ENCODE measurements at places on chromosomes 7 and 10. TPM values are rescaled to one million over a fixed set of nuclear protein-coding genes. Genes with fewer than 3 reads are reported as not detected.

DNA sequence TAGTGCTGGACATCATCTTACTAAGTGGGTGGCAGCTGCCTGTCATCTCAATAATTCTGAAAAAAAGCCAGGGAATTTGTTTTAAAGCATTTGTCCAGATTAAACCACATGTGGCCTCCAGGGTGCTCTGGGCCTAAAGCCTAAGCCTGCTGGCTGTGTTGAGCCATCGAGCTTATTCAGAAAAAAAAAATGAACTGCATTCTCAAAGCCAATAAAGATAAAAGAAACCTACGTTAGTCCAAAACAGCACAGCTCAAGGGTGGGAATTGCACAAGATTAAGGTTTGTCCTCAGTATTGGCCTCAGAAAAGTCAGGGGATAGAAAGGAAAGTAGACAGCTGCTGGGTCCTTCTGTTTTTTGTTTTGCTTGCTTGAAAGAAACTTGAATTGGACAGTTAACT lies 22.6 kb upstream of the PRTFDC1 start:
- H3K27ac ChIP-seq: no peak overlapping the region
- H3K4me3 ChIP-seq: no peak overlapping the region
- no peaks in the 10 kb centered on the region for H3K36me3 ChIP-seq

DNA sequence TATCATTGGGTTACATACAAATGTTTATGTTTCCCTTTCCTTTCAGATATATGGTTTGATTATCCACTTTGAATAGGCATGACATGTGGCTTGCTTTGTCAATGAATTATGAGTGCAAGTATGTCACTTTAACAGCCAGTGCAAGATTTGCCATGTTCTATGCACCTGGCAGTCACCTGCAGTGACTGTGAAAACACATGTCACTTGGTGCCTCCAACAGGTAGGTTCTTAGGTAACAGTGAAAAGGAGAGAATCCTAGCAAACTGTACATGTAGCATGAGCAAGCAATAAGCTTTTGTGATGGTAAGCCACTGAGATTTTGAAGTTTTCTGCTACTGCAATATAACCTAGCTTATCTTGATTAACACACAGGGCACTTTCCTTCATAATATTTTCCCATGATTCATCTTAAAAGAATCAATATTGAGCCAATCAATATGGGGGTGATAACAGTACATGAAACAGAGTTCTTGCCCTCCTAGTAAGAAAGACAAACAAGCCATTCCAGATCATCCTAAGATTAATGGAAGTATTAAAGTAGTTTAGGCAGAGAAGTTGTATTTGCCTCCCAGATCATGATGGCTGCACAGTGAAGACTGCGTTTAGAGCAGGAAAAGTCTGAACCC lies 7.9 kb upstream of the RALA start:
- no peaks in the 10 kb centered on the region for H3K27me3 ChIP-seq
- H3K36me3 ChIP-seq: no peaks in the 10 kb centered on the region
- no peak for DNase-seq
- H3K4me1 ChIP-seq: no peaks in the 10 kb centered on the region
- peak overlapping the region; percentile 48 for H3K27ac ChIP-seq

GRCh38 chr7:27173956-27174873 lies at the start of gene HOXA10:
TSS of gene HOXA10 (minus strand) at chr7:27174320. CDS start at chr7:27174306, 14 bp downstream.
- no peak within 1 kb of the TSS for H3K27ac ChIP-seq
- no peak within 1 kb of the TSS for H3K4me3 ChIP-seq
- DNase-seq: no peak
- H3K36me3 ChIP-seq: no peaks in the 10 kb centered on the region
- no peaks in the 10 kb centered on the region for H3K4me1 ChIP-seq
- peaks cover 100% of the 10 kb centered on the region for H3K27me3 ChIP-seq

DNA sequence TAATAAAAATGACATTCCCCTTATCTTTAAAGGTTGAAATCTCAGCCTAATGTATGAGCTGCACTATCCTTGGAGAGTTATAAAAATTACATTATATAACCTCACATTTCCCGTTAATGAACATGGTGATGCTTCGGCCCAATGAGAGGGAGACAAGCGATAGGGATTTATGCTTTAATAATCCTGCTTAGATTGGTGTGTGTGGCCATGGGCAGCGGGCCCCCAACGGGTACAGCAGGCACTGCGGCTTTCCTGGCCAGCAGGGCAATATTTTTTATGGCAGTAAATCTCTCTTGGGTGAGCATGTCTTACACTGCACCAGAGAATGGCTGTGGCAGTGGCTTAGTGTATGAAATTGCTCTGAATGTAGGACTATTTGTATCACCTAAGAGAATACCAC lies 246.3 kb downstream of the GFRA1 start:
- no peak for DNase-seq
- no peaks in the 10 kb centered on the region for H3K4me1 ChIP-seq
- no peaks in the 10 kb centered on the region for H3K27me3 ChIP-seq
- no peaks in the 10 kb centered on the region for H3K36me3 ChIP-seq
- no peak overlapping the region for H3K27ac ChIP-seq
- H3K4me3 ChIP-seq: no peak overlapping the region

DNA sequence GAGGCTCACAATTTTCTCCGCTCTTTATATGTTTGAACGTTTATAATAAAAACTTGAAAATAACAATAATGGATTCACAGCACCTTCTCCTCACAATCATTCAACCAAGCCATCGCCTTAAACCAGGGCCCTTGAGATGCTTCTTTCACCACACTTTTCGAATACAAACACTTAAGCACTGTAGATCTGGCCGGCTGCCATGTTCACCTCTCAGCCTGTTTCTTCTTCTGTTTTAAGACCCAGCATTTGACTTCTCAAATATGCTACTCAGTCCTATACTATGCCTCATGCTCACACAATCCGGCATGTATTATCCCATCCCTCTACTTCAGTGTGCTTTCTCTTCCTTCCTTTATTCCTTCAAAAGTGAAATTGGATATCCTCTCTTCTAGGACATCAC lies 280.6 kb downstream of the TFEC start:
- H3K4me3 ChIP-seq: no peak overlapping the region
- DNase-seq: no peak
- H3K27ac ChIP-seq: no peak overlapping the region
- H3K27me3 ChIP-seq: no peaks in the 10 kb centered on the region

DNA sequence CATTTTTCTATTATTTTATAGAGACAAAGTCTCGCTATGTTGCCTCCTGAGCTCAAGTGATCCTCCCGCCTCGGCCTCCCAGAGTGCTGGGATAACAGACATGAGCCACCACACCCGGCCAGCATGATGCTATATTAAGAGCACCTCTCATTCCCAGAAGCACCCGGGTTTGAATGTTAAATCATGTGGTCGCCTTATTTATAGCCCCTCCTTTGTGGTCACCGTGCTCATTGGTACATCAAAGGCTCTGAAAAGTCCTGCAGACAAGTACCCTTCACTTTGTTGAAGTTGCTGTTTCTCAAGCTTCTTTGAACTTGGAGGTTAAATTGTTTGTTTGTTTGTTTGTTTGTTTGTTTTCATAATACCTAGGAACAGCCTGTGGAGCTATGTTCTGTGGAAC lies 40.0 kb downstream of the CLIP2 start:
- H3K27me3 ChIP-seq: no peaks in the 10 kb centered on the region
- H3K27ac ChIP-seq: no peak overlapping the region
- H3K36me3 ChIP-seq: no peaks in the 10 kb centered on the region
- no peaks in the 10 kb centered on the region for H3K4me1 ChIP-seq
- H3K4me3 ChIP-seq: no peak overlapping the region
- no peak for DNase-seq

GRCh38 chr7:116273918-116274301 lies 63.6 kb downstream of the TES start:
- H3K27me3 ChIP-seq: no peaks in the 10 kb centered on the region
- 0 out of 2 replicates have a peak overlapping the region, but pooled peaks have one; percentile 96 for H3K27ac ChIP-seq
- H3K36me3 ChIP-seq: no peaks in the 10 kb centered on the region

- H3K27ac ChIP-seq: peak within 1 kb of the TSS; percentile 82
- peaks cover 14% of the 10 kb centered on the region for H3K36me3 ChIP-seq
- H3K4me3 ChIP-seq: peak within 1 kb of the TSS; percentile 82
- DNase-seq: peak; percentile 99
- no peaks in the 10 kb centered on the region for H3K27me3 ChIP-seq
These were observed at the start of gene CCDC136 for GRCh38 chr7:128791121-128791971. TSS of gene CCDC136 (plus strand) at chr7:128791968. CDS start at chr7:128792412, 444 bp downstream.

GRCh38 chr10:119268871-119269506 lies 61.6 kb downstream of the GRK5 start:
- peaks cover 19% of the 10 kb centered on the region for H3K4me1 ChIP-seq
- H3K4me3 ChIP-seq: no peak overlapping the region
- H3K27ac ChIP-seq: no peak overlapping the region
- no peaks in the 10 kb centered on the region for H3K27me3 ChIP-seq

DNA sequence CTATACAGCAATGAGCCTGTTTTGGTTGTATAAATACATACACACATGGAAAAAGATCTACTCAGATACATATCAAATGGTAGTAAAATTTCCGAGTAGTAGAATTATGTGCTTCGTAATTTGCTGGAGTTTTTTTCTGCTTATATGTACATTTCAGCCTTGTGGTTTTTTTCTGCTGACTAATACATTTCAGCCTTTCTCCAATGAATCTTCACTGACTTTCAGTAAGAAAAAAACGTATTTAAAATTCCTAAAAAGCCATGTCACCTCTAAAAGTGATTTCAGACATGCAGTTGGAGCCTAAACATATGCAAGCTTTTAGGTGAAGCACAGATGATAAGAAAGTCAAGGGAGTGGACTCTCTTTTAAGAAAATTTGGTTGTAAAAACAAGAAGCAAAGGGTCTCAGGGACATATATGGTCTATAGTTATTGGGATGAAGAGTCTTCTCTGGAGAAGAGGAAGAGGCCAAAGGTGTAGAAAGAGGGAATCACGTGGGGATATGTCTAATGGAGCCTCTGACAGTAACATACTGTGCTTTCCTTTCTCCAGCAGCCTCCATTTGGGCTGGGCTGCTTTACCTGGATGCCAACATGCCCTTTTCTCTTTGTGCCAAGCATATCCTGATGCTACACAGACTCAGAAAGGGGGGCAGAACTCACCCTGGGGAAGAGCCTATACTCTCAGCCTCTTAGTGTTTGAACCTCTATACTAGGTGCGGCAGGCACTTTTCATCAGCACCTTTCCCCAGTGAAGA lies 2.4 kb downstream of the AMPH start:
- no peak overlapping the region for H3K4me3 ChIP-seq
- peaks cover 37% of the 10 kb centered on the region for H3K27me3 ChIP-seq
- H3K36me3 ChIP-seq: no peaks in the 10 kb centered on the region
- H3K4me1 ChIP-seq: no peaks in the 10 kb centered on the region
- DNase-seq: no peak

- no peak overlapping the region for H3K27ac ChIP-seq
- H3K4me3 ChIP-seq: no peak overlapping the region
- H3K27me3 ChIP-seq: no peaks in the 10 kb centered on the region
- no peak for DNase-seq
- H3K4me1 ChIP-seq: peaks cover 9% of the 10 kb centered on the region
- H3K36me3 ChIP-seq: no peaks in the 10 kb centered on the region
These were observed 83.1 kb downstream of the CTNNA3 start for GRCh38 chr10:67612577-67613537.

DNA sequence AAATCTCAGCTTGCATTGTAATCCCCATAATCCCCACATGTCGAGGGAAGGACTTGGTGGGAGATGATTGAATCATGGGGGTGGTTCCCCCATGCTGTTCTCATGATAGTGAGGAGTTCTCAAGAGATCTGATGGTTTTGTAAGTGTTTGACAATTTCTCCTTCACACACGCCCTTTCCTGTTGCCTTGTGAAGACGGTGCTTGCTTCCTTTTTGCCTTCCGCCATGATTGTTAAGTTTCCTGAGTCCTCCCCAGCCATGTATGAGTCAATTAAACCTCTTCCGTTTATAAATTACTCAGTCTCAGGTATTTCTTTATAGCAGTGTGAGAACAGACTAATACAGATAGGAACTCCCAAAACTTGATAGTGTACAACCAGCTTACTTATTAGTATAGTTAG lies 98.6 kb downstream of the CREM start:
- H3K27ac ChIP-seq: no peak overlapping the region
- no peaks in the 10 kb centered on the region for H3K36me3 ChIP-seq
- H3K27me3 ChIP-seq: no peaks in the 10 kb centered on the region
- H3K4me1 ChIP-seq: no peaks in the 10 kb centered on the region

- peaks cover 20% of the 10 kb centered on the region for H3K36me3 ChIP-seq
- H3K4me1 ChIP-seq: peaks cover 4% of the 10 kb centered on the region
- H3K4me3 ChIP-seq: no peak overlapping the region
- H3K27ac ChIP-seq: no peak overlapping the region
These were observed 2.4 kb upstream of the PKD1L1 start for GRCh38 chr7:47950714-47951113.

DNA sequence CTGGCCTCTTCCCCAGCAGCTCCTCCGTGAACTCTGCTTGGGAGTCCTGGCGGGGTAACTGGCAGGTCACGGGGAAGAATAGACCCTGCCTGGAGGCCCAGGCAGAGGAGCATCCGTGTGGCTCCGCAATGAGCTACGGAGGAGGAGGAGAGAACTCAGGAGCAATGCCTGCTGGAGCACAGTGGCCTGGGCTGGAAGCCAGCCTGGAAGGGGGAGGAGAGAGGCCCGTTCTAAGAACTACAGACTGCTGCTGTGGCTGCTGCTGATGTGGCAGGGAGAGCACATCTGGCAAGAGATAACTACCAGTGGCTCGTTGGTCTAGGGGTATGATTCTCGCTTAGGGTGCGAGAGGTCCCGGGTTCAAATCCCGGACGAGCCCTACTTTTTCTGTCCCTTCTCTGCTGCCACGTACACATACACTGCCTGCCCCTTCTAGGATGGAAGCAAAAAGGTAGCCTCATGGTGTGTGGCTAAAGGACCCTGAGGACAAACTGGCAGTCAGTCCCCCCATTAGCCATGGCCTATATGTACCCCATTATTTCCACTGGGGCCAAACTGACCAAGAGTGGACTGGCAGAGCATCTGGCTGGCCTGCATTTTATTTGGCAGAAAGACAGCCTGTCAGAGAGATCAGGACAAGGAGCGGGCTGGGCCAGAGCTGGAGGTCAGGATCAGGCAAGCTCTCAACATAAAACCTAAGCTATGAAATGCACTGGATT lies 7.7 kb upstream of the OPN1SW start:
- H3K27me3 ChIP-seq: no peaks in the 10 kb centered on the region
- H3K36me3 ChIP-seq: no peaks in the 10 kb centered on the region
- no peak overlapping the region for H3K27ac ChIP-seq
- DNase-seq: peak; percentile 91
- no peak overlapping the region for H3K4me3 ChIP-seq
- H3K4me1 ChIP-seq: peaks cover 8% of the 10 kb centered on the region

DNA sequence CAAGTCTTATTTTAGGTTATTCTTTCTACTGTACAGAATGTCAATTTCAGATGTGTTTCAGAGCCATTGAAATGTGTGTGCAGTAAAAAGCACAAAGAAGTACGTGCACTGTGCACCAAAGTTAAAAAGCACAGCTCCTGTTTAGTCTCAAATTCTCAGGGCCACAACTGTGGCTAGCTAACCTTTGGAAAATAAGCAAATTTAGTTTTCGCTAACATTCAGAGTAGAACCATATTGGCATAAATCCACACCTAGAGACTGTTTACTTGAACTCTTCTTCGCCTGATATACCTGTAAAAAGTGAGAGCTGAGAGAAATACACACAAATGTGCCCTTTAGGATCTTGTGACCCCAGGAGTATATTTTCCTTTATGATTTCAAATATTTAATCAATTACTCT lies 353.9 kb downstream of the TFEC start:
- H3K36me3 ChIP-seq: no peaks in the 10 kb centered on the region
- no peak for DNase-seq
- H3K4me1 ChIP-seq: no peaks in the 10 kb centered on the region

ANKRD2 gene
- 0.99 TPM for polyA plus RNA-seq

AMPH gene
- 0.05 TPM for polyA plus RNA-seq

NAT16 gene
- 0.64 TPM for polyA plus RNA-seq

CTNNA3 gene
- polyA plus RNA-seq: not detected

FAM131B gene
- 43.6 TPM for polyA plus RNA-seq

HTR5A gene
- not detected for polyA plus RNA-seq

CABCOCO1 gene
- polyA plus RNA-seq: 0.94 TPM

FZD8 gene
- polyA plus RNA-seq: 1.4 TPM

Measured in SK-N-SH (cell line).